ENCODE measurements at places on chromosomes 12 and 14.

- DNase-seq, result no peak
These were observed 16.8 kb downstream of the GPATCH2L start for GRCh38 chr14:76168531-76168930.

- no peak for DNase-seq
These were observed 1.1 kb downstream of the NUMB start for GRCh38 chr14:73457041-73457923.

DNA sequence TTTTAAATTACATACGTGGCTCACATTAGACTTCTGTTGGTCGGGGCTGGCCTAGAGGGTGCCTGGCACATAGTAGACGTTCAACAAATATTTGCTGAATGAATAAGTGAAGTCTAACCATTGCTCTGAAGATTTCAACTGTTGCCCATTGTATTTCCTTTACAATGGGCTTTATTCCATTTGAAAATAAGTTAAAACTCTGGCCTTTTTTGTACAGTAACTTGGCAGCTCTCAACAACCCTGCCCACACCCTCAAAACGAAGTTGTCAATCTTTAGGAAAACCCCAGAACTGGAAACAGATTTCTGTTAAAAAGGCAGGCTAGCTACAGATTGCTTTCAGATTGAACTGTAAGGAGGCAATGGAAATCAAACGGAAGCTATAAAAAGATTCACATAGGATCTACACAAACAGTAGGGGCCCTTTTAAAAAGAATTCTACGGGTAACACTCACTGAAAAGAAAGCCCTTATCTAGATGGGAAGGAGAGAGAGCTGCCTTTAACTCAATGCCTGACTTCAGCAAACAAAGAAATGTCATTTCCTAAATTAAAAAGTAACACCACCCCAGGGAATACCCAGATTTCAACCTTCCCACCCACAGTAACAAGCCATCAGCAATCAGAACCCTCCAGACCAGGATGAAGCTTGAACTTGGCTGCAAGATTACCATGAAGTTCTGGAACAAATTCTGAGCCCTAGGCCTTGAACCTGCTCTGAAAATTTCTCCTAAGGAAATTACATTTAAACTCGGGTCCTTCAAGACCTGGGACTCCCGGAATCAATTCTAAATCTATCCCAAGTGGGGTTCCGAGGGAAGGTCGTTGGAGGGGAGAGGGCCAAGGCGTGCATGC is 1.4 kb downstream of the WSB2 start:
- no peak for DNase-seq

DNA sequence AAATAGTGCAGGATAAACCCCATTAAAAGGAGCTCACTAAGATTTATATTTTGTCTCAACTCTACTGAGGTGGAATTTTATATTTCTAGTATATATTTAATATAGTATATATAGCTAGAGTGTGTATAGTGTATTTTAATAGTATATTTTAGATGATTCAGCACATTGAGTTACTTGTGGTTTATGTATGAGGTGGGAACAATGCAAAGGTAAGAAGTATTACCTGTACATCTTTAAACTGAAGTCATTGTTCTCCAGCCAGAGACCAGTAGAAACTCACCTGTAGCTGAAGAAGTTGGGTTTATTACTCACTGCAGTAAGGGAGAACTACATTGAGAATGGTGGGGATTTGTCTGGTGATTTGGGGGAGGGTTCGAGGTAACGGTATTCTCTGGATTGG is 15.9 kb downstream of the ETNK1 start:
- no peak for DNase-seq

GRCh38 chr14:105863296-105864108 is 337.1 kb downstream of the TMEM121 start:
- no peak for DNase-seq

DNA sequence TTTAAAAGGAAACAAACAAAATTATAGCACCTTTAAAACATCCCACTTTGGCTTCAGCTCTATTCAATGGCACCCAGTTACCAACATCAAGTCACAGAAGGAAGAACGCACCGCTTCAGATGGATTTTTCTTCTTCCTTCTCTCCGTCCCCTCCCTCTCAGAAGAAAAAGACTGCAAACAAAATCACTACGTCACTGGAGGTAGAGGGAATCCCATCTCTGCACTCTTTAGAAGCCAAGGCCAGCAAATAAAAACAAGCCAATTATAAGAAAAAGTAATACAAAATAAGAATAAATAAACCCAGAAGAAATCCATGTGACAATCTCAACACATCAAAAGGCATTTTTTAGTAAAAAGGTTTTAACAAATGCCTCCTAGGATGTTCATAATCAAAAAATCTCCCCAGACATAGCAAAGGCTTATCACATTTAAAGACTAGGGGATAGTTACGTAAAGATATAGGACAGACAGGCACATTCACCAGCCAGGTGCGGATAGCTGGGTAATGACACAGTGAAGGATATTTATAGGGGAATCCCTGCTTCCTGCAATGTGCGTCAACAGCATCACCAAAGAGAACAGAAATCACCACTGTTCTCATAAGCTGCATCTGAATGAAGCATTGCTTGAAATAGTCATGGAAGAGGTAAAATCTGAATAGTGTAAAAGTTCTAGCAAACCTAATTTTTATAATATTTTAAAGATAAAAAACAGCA is 89.4 kb downstream of the R3HDM2 start:
- peak; percentile 43 for DNase-seq

- no peak for DNase-seq
These were observed 1.6 kb upstream of the SLC7A8 start for GRCh38 chr14:23185063-23185462.

DNA sequence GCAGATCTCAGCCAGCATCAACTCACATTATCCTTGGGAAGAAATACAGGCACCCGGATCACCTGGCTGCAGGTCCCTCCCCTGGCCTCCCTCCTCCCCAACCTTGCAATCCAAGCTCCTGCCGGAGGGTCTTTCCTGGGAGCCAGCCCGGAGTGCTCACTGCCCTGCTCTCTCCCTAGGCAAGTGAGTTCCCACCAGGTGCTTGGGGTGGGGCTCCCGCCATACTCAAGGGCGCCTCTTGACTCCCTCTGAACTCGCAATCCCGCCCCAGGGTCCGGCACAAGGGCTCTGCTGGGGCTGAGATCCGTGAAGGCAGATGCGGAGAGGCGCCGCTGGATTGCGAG is 1.2 kb upstream of the CEP170B start:
- no peak for DNase-seq

GRCh38 chr12:75876832-75877762 is 154.5 kb downstream of the PHLDA1 start:
- no peak for DNase-seq

GRCh38 chr14:63448841-63449240 is 94.3 kb downstream of the PPP2R5E start:
- DNase-seq, result no peak

DNA sequence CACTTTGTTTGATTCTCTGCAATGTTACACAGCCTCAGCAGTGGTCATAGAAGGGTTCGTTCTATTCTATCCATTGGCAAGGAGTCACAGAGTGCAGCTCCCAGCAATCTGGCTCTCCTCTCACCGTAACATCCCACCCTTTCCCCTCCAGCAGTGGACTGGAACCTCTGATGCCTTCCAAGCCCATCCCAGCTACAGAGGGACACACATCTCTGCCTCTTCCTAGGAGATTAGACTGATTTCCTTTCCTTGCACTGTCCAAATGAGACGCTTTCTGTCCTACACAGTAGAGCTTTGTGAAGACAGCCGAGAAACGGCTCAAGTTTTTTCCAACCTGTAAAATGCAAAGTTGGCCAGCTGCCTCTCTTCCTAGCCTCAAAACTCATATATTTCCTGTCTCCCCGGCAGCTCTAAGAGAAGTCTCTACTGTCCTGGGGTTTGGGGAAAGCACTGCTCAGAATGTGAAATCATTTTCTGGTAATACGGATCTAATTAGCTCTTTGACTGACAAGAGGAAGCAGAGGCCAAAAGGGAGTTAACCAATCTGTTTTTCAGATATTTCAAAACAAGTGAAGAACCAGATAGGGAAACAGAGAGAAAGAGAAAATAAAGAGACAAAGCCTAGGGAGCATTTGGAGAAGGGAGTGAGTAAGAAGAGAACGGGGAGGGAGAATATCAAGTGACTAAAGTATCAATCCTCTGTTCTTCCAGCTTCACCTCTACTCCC is 516 bp downstream of the NINJ2 start:
- no peak for DNase-seq

DNA sequence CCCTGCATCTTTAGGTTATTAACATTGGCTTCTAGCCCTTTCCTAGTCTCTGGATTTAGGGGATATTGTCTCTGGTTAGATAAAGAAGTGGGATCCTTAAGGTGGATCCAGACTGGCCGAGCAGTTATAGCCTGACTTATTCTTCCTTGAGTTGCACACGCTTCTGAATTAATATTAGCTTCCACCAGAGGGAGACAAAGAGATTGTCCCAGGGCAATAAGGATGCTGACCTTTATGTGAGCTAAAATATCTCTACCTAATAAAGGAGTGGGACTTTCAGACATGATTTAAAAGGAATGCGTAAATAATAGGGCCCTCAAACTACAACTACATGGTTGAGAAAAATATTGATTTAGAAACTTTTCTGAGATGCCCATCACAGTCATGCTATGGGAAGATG is 139.7 kb downstream of the SLCO1B3 start:
- DNase-seq, result no peak

DNA sequence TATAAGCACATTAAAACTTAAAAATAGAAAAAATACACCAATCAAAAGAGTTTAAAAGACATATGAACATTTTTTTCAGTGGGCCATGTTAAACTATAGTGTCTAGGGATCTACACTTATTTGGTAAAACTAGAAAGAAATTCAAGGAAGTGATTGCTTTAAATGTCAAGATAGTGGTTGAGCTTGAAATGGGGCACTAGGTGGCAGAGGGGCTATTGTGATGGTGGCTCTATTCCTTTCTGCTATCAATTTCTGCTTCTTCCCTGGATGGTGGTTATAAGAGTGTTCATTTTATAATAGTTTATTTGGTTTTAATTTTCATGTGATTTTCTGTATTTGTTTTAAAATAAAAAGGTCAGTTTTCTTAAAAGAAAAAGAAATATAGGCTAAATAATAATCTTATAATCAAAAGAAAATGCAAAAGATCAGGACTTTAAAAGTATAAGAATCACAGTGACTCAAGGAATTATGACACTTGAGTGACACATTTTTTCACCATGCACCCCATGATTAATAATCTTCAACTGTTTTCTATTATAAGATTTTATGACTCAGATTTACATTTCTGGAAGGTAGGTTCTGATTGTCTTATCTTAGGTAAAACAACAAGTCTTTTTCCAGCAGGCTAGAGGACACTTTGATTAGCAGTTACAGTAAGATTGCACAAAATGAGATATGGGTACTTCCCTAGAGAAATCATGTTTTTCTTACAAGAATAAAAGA is 137.5 kb downstream of the FSCB start:
- DNase-seq, result no peak

- DNase-seq, result no peak
These were observed 225.1 kb upstream of the FSCB start for GRCh38 chr14:44732144-44732543.

- no peak for DNase-seq
These were observed 20.6 kb downstream of the PTHLH start for GRCh38 chr12:27951898-27952297.

DNA sequence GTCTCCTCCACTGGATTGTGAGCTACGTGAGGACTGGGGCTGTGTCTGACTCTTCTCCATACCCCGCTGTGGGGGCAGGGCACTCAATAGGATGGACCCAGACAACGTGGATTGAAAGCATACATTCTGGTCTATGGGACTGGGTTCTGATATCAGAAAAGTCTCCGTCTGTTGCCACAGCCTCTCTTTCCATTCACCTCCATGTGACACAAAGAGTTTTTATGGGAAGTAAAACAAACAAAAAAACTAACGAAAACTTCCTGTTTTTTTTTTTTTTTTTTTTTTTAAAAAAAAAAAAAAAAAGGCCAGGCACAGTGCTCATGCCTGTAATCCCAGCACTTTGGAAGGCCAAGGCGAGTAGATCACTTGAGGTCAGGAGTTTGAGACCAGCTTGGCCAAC is 44.7 kb downstream of the SLC8A3 start:
- DNase-seq, result no peak

GRCh38 chr12:88468581-88468980 is 111.7 kb downstream of the KITLG start:
- DNase-seq, result no peak

DNA sequence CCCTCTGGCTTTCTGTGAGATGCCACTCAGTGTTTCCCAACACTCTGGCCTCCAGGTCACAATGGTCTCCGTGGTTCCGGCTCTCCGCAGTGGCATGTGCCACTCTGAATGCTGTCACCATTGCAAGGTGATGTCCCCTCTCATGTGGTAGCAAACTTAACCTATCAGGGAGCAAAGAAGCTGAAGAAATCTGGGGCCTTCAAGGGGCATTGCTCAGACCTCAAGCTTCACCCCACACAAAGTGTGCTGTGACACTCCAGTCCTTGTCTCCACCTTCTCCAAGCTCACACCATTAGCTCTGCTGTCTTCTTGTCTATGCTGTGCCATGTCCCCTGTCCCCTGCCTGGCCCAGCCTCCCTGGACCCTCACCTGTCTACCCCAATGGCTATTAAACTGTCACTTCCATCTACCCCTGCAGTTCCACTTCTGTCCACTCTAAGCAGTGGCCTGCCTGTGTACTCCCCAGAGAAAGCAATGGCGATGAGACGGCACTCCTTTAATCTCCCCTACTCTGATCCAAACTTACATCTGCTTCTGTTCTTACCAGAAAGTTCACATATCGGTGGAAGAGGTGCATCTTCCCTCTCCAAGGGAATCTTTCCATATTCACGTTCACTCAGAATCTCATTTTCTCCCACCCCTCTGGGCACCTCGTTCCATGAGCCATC is 93.7 kb downstream of the DHRS2 start:
- DNase-seq, result peak; percentile 23

DNA sequence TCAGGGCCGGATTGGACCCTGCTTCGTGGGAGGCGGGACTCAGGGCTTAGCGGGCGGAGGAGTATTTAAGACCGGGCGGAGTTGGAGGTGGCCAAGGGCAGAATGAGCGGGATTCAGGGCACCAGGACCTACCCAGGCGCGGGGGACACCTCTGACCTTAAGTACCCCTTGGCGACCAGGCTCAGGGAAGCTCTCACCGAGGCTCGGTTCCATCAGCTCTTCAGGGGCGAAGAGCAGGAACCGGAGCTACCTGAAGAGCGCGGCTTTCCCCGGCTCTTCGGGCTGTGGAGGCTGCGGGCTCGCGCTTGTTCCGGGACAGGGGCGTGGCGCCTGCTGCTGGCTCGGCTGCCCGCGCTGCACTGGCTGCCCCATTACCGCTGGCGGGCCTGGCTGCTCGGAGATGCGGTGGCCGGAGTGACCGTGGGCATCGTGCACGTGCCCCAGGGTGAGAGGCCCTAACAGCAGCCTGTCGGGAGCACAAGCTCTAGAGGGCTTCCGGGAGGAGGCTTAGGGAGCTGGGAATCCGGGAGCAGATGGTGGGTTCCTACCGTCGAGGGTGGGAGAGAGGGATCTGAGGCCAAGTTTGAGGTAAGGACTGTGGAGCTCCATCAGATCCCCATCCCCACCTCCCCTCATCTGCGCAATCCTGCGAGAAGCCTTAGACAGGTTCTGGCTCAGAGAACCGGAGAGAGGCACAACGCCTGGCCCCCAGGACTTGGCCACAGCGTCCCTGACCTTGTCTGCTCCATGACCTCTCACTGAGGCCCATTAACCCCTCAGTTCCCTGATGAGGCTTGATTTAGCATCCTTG is 8.4 kb downstream of the ARHGEF25 start:
- DNase-seq, result no peak

GRCh38 chr12:55044135-55044534 is 24.4 kb downstream of the NEUROD4 start:
- DNase-seq, result no peak

- DNase-seq, result no peak
These were observed 20.2 kb downstream of the ADGRD1 start for GRCh38 chr12:130973906-130974305.

Measured in SHP77 treated with DMSO at 0.1 percent for 48 hours (cell line).